NT2/D1 (cell line): ENCODE measurements at places on chromosomes 1 and 21.
A peak's percentile ranks its signal among the peaks of the same experiment; 100 is the strongest.

- DNase-seq, result no peak
Observed at GRCh38 chr1:193568512-193568911, 382.1 kb upstream of the B3GALT2 start.

DNA sequence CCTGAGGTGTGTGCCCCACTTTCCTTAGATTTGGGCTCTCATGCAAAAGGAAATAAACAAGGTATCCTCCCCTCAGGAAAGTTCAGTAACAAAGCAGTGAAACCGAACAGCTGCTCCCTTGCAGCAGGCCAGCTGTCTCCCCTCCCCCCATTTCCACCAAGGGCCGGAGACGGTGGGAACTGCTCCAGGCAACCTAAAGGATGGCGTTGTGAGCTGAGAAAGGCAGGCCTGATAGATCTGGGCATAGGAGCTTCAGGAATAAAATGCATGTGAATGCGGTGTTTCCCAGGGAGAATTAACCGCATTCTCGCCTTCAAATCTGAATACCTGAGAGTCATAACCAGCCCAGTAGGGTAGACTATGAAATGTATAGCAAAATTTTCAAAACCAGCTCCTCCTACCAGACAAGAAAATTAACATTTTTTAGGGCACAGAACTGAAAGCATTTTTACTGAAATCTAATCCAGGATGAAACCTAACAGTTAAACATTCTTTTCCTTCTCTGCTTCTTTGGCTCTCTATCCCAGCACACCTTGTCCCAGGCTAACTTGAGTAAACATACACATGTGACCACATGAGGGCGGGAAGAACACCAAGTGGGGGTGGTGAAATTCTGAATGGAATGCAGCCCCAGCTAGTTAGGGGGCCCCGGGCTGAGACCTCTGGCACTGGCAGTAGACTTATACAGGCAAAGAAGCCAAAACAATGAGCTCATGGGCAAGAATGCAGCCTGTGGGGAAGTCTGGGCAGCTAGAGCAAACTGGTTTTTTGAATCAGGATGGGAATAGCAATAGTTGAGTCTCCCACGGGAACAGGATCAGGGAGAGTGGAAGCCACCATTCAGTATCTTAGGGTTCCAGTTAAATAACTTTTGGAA is 11.5 kb downstream of the MCL1 start:
- DNase-seq, result peak; percentile 97

DNA sequence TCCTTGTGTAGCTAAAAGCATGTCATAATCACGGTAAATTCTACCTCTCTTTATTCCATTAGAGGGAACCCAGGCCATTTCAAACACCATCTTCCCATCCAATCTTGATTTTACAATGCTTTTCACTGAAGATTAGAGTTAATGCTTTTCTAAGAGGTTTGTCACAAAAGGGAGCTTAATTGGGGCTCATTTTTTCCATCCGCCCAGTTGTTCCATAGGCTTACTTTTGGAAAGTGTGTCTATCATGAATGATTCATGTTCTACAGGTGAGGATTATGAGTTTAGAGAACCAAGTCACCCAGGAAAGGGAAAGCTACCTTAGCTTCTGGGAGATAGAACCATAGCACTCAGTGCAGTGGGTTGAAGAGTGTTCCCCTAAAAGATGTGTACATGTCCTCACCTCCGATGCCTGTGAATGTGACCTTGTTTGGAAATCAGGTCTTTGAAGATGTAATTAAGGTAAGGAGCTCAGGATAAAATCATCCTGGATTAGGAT is 286.9 kb upstream of the RUNX1 start:
- DNase-seq, result no peak

DNA sequence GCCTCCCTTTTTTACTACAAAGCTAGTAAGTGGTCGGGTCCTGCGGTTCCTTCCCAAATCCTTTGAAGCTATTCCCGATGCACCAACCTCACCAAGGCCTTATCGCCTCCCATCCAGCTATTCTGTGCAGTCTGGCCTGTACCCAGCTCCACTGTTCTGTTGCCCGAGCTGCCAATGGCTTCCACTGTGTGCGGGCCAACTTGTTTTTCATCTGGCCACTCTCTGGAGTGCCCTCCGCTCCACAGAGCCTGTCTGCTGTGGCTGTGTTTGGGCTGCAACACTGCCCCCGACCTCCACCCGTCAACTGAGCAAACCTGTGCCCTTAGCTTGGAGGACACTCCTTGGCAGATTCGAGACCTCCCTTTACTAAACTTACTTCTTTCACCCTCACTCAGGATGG is 125.0 kb downstream of the KIAA0319L start:
- no peak for DNase-seq

GRCh38 chr1:182549811-182550210 is 39.2 kb downstream of the RNASEL start:
- DNase-seq, result no peak

DNA sequence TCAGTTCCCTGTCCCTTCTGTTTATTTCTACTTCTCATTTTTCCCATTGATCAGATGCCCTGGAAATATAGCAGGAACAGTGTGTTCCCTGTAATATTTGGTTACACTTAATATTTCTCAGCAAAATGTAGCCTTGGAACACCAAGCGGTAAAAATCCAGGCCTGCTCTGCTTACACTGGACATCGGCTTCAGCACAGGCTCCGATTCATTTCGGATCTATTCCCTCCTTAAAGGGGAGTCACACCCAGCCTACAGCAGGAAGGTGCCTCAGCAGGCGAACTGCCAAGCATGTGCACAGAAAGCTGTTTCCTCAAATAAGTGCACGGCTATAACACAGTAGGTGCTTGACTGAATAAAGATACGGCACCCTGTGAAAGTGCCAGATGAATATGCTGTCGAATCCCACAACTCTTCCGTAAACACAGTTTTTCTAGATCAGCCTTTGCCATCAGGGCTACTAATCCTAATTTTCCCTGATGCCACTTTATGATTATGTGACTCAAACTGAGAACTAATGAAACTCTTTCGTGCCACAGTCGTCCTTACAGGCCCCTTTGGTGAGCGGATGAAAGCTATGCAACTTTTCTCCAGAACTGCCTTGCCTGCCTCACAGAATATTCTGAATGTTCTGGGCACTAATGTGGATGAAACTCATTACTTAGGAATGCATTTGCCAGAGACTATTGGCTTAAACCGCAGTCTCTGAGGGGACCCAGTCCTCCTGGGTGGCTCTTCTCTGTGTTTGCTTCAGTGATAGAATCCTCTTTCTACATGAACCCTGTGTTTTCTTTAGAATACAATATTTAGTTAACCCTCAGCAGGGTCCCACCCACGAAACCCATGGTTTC is 275.5 kb upstream of the RUNX1 start:
- peak; percentile 20 for DNase-seq
